Activated CD4-positive, alpha-beta T cell treated with anti-CD3 and anti-CD28 coated beads, Interleukin-2, amount 50 U/mL, for 48 hours (primary cell): ENCODE measurements at places on chromosomes 5 and 9.

DNA sequence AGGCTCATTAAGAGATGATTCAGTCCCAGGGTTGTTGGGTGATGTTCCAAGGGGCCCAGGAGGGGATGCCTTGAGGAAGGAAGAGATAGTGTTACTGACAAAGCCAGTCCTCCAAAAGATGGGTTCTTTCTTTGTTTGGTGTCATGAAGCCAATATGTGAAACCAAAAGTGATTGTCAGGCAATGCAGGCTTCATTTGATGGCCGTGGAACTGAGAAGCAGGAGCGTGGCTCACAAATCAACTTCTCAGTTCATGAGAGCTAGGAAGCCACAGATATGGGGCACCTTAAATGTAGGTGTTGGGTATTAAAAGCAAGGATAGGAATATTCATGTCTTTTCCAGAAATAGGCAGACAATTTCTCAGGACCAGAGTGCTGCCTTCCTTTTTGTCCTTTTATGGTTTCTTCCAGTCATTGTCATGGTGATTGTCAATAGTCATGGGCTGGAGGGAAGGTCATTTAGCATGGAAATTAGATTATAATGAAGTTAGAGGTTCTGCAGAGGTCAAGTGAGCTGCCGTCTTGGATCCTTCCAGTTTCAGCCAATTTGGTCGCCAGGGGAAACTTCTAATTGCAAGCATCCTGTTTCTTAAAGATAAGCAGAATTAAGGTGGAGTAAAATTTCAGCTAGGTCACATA lies 393.0 kb downstream of the NTRK2 start:
- no peak for DNase-seq

- no peak for DNase-seq
Measured at GRCh38 chr5:135232958-135233357, 166.1 kb downstream of the MACROH2A1 start.

- DNase-seq: no peak
Measured at GRCh38 chr5:11069041-11069440, 308.0 kb upstream of the DAP start.

- no peak for DNase-seq
Measured at GRCh38 chr9:71042448-71042990, 78.9 kb downstream of the TRPM3 start.

GRCh38 chr9:122337556-122337929 lies 33.3 kb upstream of the PTGS1 start:
- DNase-seq: no peak

- DNase-seq: no peak
Measured at GRCh38 chr5:86008293-86008692, 609.4 kb upstream of the COX7C start.

DNA sequence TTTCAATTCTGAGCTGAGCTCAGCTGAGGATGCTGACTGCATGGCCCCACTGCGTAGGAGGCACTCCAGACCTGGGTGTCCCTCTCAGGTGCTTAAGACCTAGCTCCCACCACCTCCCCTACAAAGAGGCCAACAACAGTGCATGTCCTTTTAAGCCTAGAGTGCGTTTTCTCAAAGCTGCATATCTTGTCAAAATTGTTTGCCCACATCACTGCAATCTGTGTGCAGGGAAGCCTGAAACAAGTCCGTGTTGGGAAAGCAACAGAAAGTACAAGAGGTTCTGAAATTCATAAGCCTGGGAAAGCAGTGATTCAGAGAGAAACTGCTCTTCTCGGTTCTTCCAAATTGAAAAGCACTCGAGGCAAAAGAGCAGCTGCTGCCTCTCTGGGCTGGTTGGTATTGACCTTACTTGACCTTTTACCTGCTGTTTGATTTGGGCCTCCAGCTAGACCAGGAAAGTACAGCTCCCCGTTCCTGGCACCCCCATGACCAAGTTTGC lies 238.4 kb downstream of the NR2F1-AS1 start:
- no peak for DNase-seq

DNA sequence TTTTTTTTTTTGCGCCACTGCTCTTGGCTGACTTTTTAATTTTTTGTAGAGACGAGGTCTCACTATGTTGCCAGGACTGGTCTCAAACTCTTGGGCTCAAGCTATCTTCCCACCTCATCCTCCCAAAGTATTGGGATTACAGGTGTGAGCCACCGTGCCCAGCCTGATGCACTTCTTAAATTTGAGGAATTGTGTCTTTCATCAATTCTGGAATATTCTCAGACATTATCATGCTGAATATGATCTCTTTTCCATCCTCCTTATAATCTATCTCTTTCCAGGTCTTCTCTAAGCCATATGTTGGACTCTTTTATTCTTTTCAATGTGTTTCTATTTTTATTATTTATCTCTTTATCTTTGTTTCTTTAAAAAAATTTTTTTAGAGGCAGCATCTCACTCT lies 196.2 kb upstream of the IER5L start:
- DNase-seq: no peak

DNA sequence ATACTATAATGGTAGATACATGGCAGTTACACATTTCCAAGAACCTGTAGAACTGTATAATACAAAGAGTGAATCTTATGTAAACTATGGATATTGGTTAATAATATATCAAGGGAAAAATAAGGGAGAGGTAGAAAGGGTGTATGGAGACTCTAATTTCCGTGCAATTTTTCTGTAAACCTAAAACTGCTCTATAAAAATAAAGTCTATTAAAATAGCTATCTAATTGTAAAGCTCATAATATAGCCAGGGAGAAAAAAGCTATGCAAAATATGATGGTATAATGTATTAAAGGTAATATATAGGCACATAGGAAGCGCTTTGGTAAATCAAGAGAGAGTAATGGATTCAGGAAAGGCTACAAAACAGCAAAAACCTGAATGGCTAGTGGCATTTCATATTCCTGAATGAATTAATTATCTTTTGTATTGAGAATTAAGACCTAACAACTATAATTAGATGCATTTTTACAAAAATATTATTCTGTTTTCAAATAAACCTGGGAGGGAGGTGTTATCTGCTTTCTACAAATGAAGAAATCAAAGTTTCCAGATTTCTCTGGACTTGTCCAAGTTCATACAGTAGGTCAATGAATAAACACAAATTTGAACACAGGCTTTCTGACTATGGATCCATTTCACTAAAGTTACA lies 22.8 kb downstream of the ANXA1 start:
- DNase-seq: no peak

DNA sequence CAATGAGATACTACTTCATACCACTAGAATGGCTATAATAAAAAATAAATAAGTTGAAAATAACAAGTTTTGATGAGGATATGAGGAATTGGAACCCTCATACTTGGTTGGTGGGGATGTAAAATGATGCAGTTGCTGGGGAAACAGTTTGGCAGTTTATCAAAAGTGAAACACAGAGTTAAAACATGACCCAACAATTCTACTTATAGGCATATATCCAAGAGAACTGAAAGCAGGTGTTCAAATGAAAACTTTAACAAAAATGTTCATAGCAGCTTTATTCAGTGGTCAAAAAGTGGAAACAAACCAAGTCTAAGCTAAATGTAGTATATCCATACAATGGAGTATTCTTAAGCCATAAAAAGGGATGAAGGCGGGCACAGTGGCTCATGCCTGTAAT lies 13.1 kb upstream of the LHFPL2 start:
- no peak for DNase-seq

GRCh38 chr9:14731294-14731981 lies 8.9 kb upstream of the CER1 start:
- no peak for DNase-seq

DNA sequence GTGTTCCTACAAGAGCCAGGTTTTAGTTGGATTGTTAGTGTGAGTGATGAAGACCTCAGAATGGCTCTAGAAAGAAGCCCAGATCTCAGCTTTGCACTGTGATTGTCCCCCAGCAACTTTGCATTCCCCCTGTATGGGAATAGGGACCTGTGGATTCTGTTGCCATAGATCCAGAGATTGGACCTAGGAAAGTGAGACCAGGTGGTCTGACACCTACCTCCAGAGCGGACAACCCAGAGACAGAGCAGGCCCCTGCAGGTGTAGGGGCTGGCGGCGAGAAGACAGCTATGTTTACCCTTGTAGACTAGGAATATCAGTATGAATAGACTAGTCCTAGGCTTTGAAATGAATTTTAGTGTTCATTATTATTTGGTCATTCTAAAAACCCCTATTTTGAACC lies 53.6 kb downstream of the IRF1 start:
- DNase-seq: peak; percentile 3

DNA sequence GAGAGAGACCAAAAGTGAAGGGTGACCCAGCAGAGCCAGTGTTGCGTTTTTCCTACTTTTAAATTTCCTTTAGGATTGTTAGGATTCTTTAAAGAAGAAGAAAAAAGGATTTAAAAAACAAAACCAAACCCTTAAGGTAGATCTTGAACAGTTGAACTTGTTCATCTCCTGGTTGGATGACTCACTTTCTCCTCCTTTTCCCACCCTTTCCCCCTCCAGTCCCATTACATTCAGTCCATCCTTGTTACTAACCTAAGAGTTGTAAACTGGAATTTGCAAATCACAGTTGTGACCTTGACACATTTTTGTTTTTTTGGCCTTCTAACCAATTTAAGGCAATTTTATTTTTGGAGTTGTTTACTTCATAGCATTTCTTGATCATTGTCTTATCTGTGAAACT lies 289.2 kb downstream of the ARHGAP26 start:
- no peak for DNase-seq

GRCh38 chr9:21803649-21804048 lies 1.2 kb downstream of the MTAP start:
- no peak for DNase-seq

DNA sequence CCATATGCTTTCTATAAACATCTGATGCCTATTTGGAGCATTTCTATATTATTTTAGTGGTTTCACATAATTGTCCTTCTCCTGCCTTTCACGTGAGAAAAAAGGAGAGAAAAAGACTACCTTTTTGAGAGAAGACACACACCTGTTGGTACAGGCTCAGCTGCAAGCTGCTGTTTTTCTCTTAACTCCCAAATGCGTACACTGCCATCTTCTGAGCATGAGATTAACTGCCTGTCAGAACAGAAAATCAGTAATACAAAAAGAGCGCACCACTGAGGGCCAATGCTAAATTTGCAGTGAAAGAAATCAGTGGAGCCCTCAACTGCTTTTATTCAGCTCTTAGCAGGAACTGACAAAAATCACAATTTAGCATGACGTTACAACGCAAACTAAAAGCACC lies 54.9 kb downstream of the WDR41 start:
- DNase-seq: no peak

DNA sequence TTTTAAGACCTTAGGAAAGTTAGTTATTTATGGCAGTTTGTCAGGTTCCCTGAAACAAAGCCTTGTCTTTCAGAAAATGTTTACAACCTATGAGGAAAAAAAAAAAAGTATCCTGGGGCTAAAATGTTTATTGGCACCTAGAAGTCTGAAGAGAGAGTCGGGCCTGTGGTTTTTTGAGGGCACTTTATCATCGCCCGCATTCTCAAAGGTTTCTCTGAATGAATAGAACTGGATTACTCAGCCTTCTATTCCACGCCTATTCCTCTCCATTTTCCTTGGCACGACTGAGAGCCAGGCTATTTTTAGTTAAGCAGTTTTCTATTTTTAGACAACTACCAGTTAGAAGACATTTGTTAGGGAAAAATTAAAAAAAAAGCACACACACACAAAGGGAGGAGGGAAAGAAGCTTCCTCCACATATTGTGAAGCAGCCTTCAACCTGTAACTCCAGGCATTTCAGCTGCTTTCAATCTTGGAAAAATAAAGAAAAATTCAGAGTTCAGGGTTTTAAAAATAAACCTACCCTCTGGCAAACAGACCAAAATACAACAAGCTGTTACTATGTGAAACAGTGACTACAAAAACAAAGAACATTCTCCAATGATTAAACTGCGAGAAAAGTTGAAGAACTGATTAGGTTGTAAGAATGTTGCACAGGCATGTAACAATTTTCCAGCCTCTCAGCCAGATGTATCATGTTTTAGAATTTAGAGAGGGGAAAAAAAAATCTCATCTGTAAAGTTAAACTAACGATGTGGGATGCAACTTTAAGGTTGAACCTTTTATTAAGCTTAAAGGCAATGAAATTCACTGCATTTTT lies 97.0 kb downstream of the MEF2C start:
- DNase-seq: peak; percentile 4

DNA sequence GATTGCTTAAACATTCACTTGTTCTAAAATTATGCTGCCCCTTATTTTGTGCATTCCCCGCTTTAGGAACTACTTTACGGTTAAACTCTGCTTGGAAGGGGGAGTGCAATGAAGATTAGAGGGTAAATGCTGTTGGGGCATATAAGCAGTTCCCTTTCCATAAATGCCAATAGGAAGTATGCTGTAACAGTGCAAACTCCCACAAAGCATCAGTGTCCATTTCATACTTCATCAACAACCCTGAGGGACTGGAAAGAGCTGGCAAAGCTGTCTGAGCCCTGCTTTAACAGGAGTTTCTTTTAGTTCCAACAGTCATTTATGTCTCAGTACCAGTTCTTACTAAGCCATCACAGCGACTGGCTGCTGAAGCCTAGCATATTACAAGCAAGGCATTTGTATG lies 1.8 kb downstream of the ACTL7A start:
- no peak for DNase-seq

DNA sequence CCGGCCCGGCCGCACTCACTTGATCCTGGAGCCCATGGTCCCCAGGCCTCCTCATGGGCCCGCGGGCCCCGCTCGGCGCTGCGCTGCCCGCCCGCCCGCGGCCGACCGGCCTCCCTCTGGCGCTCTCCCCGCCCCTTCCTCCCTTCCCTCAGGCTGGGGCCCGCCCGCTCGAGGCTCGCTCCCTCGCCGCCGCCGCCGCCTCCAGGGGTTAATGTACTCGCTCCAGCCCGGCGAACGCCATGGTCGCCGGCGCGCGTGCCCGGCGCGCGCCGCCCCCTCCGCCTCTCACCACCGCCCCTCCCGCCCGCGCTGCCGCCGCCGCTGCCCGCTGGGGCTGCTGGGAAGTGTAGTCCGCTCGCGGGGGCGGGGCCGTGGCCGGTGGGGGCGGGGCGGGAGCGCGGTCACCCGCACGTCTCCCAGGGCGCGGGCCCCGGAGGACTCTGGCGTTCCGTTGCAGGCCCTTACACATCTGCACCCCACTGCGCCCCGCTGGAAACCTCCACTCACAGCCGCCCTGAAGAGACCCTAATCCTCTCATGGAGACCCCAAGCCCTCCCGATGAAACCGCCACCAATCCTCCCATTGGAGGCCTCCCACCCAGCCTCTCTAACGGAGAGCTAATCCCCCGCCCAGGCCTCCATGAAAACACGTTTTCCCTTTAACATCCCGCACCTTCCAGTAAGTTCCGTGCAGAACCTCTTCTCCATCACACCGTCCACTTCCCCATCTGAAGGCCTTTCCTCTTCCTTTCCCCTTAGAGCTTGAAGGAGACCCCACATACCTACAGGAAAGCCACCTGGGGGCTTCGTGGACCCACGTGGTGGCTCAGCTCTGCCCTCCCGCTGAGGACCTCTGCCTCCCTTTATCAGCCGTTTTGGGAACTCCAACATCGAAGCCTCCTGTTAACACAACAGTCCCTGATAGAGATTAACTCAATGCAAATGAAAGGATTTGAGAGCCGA lies at the start of gene DENND1A:
Gene DENND1A, minus strand, starts transcription at position 257 of the 962 bp plus-strand sequence. Its CDS starts 221 bp downstream, at position 36.
- DNase-seq: peak; percentile 90
